Neural progenitor cell (in vitro differentiated cells): ENCODE measurements at places on chromosomes 16 and 17. TPM values are rescaled to one million over a fixed set of nuclear protein-coding genes. Genes with fewer than 3 reads are reported as not detected.

VPS4A gene
- total RNA-seq: 21.9 and 35.8 TPM in 2 replicates

WNT3 gene
- total RNA-seq: 1.1 and 1.7 TPM in 2 replicates

MMP25 gene
- 0.58 and 0.62 TPM in 2 replicates for total RNA-seq

C16orf74 gene
- 1.1 TPM in 1 of 2 replicates, not detected in the other for total RNA-seq

TBC1D3B gene
- total RNA-seq: 3.3 TPM in 1 of 2 replicates, not detected in the other

NECAB2 gene
- total RNA-seq: 12.6 and 18.9 TPM in 2 replicates

USP31 gene
- total RNA-seq: 7.8 and 9.0 TPM in 2 replicates

TBX2 gene
- total RNA-seq: not detected in 2 replicates
